Activated T-cell treated with anti-CD3 and anti-CD28 coated beads for 24 hours (primary cell): ENCODE measurements at places on chromosomes 7 and 10.
A peak's percentile ranks its signal among the peaks of the same experiment; 100 is the strongest.

DNA sequence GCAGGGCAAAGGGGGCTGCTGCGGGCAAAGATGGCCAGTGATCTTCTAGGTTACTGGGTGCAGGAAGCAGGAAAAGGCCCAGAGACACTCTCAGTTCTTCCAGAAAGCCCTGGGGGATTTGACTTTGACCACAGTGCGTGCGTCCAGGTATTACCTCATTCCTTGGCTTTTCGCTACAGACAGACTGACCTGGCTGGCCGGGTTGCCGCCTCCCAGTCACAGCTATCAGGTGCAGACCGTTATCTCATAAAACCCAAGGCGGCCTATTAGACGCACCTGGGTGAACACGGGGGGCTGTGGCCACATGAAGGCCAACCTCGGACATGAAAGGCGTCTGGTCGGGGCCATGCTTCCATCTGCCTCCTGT is 80.3 kb downstream of the FOXL3 start:
- DNase-seq, result no peak

DNA sequence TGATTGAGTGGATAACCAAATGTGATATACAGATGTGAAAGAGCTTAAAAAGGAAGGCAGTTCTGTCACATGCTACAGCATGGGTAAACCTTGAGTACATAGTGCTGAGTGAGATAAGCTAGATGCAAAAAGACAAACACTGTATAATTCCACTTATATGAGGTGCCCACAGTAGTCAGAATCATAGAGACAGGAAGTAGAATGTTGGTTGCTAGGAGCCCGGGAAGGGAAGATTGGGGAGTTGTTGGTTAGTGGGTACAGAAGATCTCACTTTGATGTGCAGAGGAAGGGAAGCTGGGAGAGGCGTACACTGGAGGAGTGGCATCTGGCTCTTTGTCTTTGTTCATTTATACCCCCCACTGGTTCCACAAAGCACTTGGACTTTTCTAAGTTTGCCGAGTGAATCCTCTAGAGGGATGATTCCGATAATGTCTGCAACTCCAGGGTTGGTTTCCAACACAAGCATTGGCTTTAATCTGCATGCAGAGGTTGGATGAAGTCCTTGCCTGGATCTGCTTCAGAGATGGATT is 39.5 kb downstream of the TSPAN14 start:
- no peak for DNase-seq

DNA sequence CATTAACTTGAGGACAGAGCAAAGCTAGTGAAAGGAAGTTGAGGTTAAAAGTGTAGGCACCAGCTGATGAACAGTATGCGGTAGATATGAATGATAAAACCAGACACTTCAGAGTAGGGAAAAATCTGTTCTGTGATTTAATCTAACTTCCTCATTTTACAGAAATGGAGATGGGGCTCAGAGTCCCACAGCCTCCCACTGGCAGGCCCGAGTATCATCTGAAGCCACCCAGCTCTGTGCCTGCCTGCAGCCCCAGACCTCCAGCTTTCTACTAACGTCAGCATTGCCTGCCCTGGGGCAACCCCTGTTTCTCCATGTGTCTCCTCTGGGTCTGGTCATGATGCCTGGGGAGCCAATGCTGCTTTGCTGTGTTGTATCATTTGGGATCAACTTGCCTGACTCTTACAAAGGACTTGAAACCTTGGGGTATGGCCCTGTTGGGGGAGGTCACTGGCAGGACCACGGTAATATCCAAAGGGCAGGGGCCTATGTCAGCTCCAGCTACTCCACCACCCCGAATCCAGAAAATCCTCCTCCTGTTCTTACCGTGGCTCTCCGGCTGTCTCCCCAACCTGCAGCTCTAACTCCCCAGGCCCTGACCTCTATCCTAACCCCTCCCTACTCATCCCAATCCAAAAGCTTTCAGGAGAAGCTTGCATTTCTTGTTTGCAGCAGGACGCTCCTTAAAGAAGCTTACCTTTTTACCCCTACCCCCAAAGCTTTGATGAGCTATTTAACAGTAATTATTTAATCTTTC is 56.2 kb upstream of the NPY start:
- no peak for DNase-seq

- no peak for DNase-seq
Observed at GRCh38 chr10:77505431-77506334, 131.9 kb downstream of the KCNMA1 start.

GRCh38 chr7:1576521-1577253 is 6.9 kb upstream of the PSMG3 start:
- no peak for DNase-seq

GRCh38 chr7:3073763-3074458 is 30.2 kb upstream of the CARD11 start:
- no peak for DNase-seq

GRCh38 chr10:74103560-74104258 is 46.9 kb downstream of the AP3M1 start:
- no peak for DNase-seq

DNA sequence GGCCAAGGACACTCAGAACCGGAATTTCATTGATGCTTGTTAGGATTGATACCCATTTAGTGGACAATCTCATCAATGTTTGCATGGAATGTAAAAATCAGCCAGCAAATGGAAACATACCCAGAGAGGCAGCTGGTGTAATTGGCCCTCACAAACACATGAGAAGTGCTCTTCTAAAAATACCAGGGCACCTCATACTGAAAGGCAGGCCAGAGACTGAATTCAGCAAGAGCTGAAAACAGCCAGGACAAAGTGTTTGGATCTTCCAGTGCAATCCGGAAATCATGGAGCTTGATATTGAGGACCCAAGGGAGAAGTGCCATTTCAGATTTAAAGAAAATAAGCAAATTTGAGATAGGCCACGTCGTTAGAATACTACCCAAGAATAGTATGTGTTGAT is 498.6 kb downstream of the GALNT17 start:
- DNase-seq, result no peak

DNA sequence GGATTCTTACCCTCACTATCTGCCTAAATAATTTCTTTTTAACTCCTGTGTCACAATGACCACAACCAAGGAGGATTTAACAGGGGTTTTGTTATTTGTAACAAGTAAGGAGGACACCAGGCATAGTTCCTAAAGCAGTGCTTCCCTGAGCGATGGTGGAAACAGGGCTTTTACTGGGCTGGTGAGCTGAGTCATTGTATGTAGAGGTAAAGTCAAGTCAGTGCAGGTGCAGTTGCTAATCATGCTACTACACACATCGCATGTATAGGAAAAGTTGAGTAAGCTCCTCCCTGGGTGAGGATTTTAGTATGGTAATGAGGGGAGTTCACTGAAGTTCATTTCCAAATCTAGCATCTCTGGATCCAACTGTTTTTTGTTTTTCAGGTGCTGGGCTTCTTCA is 22.9 kb upstream of the ABCA13 start:
- no peak for DNase-seq

- DNase-seq, result no peak
Observed at GRCh38 chr10:110448682-110449418, 48.9 kb upstream of the DUSP5 start.

GRCh38 chr7:103389263-103389662 is 41.8 kb downstream of the PSMC2 start:
- DNase-seq, result no peak

- peak; percentile 26 for DNase-seq
Observed at GRCh38 chr10:76036111-76036940, 604.9 kb downstream of the LRMDA start.

DNA sequence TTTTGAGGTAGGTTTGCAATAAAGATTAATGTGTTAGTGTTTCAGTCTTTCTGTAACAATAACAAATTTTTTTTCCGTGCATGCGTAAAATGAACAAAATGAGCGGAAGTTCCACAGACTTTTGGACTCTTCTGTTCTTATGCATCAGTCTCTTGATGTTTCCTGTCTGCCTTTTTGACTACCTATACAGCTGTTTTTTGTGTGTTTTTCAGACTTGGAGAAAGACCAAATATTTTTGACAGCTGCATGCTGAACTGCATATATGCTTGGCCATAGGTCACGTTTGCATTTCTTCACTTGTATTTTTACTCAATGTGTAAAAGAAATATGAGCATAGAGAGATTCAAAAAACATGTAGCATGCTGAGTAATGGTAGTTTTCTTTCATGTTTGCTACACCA is 119.3 kb downstream of the BBS9 start:
- DNase-seq, result no peak

DNA sequence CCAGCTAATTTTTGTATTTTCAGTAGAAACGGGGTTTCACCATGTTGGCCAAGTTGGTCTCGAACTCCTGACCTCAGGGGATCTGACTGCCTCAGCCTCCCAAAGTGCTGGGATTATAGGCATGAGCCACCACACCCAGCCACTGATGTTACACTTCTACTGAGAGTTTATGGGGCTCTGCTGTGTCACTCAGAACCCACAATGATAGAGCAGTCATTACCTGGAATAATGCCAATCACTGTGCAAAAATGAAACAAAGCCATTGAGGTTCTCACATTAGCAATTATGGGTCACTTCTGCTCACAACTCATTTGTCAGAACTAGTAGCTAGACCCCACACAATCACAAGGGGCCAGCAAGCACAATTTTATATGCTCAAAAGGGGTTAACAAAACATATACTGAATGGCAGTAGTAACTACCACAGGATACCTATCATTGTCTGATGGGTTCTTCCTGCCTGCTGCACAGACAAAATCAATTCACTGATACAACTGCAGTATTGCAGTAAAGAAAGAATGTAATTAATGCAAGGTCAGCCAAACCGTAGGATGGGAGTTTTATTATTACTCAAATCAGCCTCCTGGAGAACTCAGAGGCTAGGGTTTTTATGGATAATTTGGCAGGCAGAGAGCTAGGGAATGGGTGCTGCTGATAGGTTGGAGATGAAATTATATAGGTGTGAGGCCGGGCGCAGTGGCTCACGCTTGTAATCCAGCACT is 72.1 kb upstream of the TRIM24 start:
- no peak for DNase-seq

DNA sequence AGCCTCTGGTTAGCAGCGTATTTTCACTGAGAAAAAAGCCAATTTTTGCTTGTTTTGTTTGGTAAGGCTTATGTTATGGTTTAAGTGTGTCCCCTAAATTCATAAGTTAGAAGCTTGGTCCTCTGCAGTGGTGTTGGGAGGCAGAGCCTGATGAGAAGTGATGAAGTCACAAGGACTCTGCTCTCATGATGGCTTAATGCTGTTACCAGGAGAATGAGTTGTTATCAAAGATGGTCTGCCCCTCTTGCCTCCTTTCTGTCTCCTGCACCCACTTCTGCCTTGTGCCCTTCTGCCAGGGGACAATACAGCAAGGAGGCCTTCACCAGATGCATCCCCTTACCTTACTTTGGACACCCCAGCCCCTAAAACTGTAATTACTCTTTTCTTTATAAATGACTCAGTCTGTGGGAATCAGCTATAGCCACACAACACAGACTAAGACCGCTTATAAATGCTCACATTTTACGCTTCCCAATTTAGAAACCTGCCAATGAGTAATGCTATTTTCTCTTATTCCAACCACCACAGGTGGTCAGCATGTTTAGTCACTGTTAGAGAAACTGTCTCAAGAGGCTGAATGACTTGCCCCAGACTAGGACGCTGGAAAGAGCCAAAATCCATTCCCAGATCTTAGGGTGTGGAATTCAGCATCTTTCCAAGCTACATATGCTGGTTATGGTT is 6.1 kb upstream of the PKD1L1 start:
- DNase-seq, result no peak

DNA sequence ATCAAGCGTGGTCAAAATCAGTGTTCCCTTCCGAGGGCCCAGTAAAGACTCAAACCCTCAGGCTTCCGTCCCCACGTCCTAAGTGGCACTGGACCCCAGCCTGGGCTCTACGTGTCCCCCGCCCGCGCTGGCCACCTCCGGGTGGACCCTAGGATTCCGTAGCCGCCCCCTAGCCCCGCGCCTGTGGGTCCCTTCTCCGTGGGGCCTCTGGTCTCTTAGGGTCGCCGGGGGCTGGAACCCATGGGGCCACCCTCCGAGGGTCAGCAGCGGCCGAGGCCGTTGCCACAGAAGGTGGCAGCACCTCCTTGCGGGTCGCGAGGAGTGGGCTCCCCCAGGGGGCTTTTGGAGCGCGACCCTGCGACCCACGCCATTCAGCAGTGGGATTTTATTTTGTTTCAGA is 170.5 kb upstream of the EEPD1 start:
- DNase-seq, result no peak

GRCh38 chr10:75770626-75771081 is 339.2 kb downstream of the LRMDA start:
- no peak for DNase-seq

DNA sequence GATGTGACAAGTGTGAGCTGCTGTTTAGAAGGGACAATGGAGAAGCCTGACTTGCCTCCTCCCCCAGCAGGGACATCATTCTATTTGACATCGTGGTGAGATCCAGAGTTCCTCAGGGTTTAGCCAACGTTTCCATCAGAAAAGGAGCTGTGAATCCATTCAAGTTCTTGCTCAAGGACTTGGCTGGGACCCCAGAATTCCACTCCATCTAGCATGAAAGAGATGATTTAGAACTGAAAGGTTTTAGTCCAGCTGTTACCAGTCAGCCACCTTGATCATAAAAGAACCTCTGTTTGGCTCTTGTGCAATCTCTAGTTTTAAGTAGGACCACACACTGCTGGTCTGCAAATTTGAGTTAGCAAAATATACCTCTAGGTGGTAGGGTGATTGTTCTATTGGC is 337.6 kb downstream of the FRMD4A start:
- DNase-seq, result no peak
